ENCODE measurements at places on chromosomes 6 and 20.
A peak's percentile ranks its signal among the peaks of the same experiment; 100 is the strongest.

DNA sequence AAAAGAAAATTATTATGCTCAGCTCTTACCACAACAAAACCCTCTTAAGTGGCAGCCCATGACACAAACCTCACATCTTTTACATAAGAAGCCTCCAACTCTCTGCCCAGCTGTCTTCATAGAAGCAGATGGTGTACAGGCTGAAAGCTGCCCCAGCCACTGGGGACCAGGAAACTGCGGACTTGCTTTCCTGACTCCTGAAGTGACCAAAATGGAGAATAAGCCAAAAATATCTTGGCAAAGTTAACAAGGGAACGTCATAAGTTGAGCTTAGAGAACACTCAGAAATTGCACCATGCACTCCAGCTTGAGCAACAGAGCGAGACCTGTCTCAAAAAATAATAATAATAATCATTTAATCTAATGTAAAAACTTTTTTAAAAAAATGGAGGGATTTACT lies 160.3 kb upstream of the CDYL start:
- no peak for DNase-seq

- peak; percentile 62 for DNase-seq
Measured at GRCh38 chr20:38032585-38033329, 499 bp downstream of the TTI1 start.

GRCh38 chr6:147170269-147170668 lies 33.9 kb upstream of the STXBP5 start:
- DNase-seq = no peak

GRCh38 chr6:140663094-140663493 lies 1288.6 kb upstream of the CITED2 start:
- DNase-seq = no peak

DNA sequence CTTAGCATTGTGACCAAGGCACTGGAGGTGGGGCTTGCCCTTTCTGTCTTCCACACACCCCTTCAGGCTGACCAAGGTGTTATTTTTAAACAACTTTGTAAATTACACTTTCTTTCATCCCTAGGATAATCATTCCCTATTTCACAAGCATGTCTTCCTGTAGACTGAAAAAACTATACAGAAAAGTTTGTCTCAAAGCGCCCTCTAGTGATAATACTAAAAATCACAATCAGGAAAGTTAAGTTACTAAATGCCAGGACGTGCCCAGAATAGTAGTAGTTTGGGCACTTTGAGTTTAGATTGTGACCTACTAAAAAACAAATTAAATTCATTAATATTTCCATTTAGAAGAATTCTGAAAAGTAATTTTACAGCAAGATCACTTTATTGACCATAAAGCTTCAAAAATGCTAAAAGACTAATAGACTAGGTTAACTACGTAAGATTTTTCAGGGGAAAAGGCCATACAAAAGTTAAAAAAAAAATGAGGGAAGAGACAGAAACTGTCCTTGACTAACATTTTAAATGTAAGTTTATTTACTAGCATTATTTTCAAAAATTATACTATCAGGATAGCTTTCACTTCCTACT lies 123.3 kb upstream of the DUSP22 start:
- DNase-seq = no peak

- no peak for DNase-seq
Measured at GRCh38 chr6:113111550-113111949, 745.6 kb upstream of the MARCKS start.

GRCh38 chr6:122770835-122771601 lies 8.5 kb upstream of the FABP7 start:
- peak; percentile 70 for DNase-seq

- no peak for DNase-seq
Measured at GRCh38 chr20:16143596-16143995, 429.7 kb downstream of the KIF16B start.

GRCh38 chr6:91198588-91199255 lies 611.9 kb upstream of the MAP3K7 start:
- no peak for DNase-seq

GRCh38 chr20:44773070-44773829 lies 27.6 kb downstream of the KCNK15 start:
- no peak for DNase-seq

DNA sequence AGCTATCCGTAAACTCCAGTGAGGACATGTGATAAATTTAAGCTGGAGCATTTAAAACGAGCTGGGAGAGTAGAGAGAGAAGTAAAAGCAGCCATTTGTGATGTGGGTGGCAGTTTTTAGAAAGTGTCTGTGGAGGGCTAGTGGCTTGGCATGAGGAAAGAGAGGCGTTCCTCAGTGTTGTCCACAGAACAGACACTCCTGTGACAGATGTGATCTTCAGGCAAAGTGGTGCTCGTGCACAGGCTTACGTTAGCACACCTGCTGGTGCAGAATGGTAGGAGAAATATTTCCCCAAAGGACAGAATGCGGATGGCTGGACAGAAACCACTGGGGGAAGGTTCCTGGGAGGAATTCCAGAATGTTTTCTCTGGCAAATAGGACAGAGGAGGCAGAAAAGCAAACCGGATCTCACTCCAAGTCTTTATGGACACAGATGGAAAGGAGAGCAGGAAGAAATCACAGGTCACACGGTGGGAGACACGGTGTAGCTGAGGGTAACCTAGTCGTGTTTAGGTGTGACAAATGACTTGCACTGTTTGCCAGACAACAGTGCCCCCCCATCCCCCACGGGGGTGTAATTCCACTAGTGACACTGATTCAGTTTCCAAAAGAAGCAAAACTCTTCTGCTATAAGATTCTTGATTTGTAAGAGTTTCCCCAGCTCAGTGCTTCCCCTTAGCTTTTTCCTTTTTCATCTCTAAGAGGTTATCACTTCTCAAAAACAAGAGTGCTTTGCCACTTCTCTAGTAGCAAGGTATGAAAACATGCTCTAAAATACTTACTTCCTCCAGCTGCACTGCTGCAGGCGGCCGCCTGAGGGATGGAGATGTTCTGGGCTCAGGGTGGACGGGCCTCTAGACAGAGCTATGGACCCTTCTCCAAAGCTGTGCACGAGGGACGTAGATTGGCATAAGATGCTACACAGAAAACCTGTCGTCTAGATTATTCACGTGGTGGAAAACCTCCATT lies 293.2 kb downstream of the QKI start:
- DNase-seq = peak; percentile 50

- DNase-seq = peak; percentile 5
Measured at GRCh38 chr6:7390226-7390878, 744 bp downstream of the RIOK1 start.

DNA sequence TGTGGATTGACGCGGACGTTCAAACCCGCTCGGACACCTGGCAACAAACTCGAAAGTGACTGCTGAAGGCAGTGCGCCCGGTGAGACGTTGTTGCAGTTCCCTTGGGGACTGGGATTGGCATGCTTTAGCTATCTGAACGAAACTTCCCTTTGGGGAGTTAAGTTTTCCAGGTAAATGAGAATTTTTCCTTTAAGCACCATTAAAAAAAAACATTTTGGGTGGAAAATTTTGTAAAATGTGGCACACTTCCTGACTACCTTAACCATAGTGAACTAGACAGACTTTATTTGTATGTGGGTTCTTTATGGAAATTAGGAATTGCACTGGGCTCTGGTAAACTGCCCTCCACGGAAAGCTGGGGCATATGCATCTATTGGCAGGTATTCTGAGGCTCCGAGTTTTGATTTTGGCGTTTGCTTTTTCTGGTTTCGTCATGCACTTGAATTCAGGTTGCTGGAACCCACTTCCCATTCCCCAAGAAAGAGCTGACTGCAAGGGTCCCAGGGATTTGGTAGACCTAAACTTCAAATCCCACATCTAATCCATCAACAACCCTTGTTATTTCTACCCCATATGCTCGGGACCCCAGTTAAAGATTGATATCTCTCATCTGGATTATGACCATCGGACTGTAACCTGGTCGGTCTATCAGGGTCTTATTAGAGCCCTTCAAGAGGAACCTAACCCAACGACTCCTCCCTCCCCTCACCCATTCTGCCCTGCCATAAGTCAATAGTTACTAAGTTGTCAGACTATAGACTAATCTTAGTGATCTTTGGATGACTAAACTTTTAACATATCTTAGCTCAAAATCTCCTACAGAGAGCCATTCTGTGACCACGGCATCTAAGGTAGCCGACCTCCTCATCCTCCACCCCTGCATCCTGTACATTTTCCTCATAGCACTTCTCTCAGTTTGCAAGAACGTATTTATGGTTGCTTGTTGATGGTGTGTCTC lies 800 bp upstream of the DYNLT1 start:
- DNase-seq = no peak

DNA sequence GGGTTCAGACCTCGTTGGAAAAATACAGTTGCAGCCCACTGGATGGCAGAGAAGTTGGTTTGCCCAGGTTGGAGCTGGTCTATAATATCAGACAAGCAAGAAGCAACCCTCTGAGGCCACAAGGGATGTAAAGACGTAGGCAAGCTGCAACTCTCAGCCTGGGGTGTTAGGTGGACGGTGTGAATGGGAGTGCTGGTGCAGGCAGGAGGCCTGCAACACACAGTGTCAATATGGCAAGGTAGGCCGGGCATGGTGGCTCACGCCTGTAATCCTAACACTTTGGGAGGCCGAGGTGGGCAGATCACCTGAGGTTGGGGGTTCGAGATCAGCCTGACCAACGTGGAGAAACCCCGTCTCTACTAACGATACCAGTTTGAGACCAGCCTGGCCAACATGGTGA lies 10.5 kb downstream of the VPS16 start:
- no peak for DNase-seq

DNA sequence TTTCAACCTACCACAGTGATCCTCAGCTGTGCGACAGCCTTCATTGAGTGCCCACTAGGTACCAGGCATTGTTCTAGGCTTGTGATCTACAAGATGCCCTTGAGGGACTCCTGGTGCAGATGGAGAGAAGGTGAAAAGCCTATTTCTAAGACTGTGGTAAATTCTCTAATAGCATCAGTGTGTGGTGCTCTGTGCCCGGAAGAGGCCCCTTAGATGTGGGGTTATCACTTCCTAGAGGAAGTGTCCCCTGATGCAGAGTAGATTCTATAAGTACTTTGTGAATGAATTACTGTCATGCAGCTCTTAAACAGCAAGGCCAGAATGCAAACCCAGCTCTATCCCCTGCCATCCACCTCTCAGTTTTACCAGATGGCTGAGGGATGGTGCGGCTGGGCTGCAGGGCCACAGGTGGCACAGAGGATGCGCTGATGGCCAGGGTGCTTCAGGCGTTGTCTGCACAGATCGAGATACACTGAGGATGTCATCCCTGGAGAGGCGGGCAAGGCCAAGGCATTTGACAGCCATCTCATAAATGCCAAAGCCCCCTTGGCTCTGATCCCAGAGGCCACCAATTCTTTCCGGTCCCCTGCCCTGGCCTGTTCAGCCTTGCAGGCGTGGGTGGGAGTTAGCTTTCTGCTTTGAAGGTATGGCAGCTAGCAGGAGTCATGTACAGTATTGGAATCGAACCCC lies 96.7 kb downstream of the TOX2 start:
- no peak for DNase-seq

DNA sequence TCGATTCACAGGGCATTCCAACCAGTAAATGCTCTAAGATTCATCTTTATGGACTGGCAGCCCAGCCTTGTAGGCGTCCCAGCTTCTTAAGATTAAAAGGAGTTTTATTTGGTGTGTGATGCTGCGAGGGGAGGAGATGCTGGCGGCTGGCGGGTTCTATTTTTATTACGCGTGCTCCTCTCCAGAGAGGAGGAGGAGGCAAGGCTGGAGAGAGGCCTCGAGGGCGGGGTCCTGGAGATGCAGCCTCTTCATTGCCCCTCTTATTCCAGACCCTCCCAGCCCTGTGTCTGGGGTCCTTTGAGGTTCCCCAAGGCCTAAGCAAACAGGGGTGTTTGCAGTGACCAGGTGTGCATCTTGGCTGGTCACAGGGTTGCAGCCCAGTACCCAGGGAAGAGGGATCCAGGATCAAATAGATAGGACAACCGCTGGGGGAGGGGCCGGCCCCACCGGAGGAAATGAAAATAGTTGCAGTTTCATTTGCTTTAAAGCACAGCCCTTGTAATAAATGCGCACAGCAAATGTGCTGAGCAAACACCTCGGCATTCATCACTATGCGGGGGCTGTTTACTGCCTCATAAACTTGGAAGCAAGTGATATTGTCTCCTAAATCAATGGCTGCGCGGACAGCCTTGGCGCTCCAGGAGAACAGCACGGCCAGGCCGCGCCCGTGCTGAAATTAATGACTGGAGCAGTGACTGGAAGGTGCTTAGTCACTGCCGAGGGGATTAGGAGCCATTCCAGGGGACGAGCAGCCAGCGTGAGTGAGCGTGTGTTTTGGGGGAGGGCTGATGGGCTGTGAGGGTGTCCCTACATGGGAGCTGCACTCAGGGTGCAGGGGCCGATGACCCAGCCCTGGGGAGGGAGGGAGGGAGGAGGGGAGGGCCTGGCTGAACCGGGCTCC lies 83.0 kb downstream of the TMEM242 start:
- DNase-seq = no peak

DNA sequence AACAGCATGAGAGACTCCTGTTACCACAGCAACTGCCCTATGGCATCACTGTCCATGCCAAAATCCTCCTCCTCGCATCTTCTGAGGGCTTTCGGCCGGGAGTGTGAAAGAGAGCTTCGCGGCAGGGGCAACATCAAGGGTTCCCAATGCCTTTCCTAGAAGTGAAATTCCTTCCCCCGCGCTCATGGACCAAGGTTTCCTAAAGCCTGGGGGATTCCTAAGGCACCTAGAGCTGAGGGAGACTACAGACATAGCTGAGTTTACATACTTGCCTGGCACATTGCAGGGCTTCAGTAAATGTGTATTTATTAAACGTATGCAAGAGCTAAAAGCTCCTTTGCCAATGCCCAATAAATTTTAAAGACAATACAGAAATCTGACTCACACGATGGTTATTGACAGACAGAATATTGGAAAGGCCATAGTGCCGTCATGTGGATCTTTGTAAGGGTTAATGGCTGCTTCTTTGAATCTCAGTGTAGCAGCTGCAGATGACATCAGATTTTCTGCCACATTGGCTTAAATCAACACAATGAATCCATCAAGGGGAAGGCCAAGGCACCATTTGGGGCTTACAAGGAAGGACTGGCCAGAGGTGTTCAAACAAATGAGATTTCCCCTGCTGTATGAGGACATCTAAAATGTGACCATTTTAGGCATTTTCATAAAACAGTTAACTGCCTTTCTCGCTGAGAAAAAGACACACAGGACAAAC lies 281.2 kb upstream of the JARID2 start:
- DNase-seq = no peak

DNA sequence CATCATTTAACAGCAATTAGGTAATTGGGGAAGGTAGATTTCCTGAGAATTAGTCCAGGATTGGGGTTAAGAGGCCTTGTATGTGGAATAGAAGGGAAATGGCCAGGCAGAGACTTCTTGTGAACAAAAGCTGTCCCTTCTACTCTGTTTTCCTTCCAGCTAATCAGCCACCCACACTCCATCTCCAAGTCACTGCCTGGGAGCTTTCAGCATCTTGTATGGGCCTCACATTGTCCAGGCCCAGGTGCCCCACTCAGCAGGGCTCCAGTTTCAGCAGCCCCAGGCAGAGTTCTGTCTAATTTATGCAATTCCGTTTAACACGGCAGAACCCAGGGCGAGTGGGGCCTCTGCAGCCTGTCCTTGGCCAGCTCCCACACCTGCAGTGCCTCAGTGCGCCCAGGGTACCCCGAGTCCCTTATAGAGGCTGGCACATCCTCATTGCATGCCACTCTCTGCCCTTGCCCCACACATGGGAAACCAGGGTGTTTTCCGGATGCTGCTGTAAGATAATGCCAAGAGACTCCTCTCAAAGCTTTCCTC lies 113.0 kb downstream of the EDN3 start:
- DNase-seq = no peak

GRCh38 chr6:73258721-73259120 lies 4.3 kb downstream of the KHDC1 start:
- no peak for DNase-seq
